ENCODE measurements at places on chromosomes 7 and 10. TPM values are rescaled to one million over a fixed set of nuclear protein-coding genes. Genes with fewer than 3 reads are reported as not detected.

Gene GPC2
- 0.80 TPM for polyA plus RNA-seq

Gene CAPZA2
- 156 TPM for polyA plus RNA-seq

Gene ADRA2A
- polyA plus RNA-seq, result 15.0 TPM

Gene IFIT2
- 3.7 TPM for polyA plus RNA-seq

Gene KLF14
- 0.03 TPM for polyA plus RNA-seq

Gene ACTL6B
- polyA plus RNA-seq, result 0.19 TPM

Gene NMT2
- 14.5 TPM for polyA plus RNA-seq

Gene OPN4
- 0.13 TPM for polyA plus RNA-seq

Gene TCAF2
- 3.1 TPM for polyA plus RNA-seq

Gene PIK3AP1
- 3.7 TPM for polyA plus RNA-seq

Gene EBLN1
- not detected for polyA plus RNA-seq

Data from urinary bladder (tissue), 4 donors.